NCI-H2107 (cell line): ENCODE measurements at places on chromosomes 7 and 10.

- DNase-seq: no peak
These were observed 6.0 kb downstream of the OIT3 start for GRCh38 chr10:72899545-72899944.

DNA sequence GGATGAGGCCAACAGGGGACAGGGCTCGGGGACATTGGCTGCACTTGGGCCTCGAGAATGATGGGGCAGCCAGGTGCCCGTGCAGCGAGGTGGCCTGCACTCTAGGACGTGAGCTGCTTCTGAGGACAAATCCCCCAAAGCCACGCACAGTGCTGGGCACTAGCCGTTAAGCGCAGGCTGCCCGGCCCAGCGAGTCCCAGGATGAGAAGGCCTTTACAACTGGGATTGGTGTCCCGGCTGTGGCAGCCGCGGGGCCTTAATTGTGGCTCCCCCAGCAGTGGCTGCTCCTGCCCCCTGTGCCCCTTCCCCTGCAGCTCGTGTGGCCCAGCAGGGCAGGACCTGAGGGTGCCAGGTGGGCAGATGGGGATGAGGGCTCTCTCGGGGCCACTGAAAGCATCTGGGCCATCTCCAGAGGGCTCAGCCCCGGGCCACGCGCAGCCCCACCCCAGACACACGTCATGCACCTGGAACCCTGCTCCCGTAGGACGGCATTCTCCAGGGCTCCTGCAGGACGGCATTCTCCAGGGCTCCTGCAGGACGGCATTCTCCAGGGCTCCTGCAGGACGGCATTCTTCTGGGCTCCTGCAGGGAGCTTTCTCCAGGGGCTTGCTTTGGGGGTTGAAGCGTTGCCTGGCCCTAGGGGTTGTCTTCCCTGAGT is 6.6 kb downstream of the PWWP2B start:
- no peak for DNase-seq

- DNase-seq: no peak
These were observed 172.3 kb downstream of the IMMP2L start for GRCh38 chr7:111390000-111390399.

GRCh38 chr7:140137078-140137477 is 39.7 kb downstream of the KDM7A start:
- DNase-seq: no peak

DNA sequence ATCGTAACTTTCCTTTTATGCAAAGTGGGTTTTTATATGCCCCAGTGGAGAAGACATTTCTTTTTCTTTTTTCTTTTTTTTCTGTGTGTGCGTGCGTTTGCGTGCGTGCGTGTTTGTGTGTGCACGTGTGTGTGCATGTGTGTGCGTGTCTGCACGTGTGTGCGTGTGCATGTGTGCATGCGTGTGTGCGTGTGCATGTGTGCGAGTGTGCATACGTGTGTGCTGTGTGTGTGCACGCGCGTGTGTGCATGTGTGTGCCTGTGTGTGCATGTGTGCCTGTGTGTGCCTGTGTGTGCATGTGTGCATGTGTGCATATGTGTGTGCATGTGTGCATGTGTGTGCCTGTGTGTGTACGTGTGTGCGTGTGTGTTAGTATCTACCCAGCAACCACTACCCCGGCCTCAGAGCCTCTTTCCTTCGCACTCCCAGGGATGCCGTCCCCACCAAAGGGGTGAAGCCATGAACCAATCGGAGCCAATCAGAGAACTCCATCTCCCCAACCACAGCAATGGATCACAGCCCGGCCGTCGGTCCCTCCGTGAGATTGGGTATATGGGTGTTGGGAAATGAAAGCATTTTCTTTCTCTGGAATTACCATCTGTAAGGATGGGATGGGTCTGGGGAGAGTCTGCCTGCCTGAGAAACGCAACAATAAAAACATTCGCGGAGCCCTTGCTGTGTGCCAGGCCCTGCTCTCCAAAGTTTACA is 92.3 kb downstream of the ELFN1 start:
- no peak for DNase-seq

DNA sequence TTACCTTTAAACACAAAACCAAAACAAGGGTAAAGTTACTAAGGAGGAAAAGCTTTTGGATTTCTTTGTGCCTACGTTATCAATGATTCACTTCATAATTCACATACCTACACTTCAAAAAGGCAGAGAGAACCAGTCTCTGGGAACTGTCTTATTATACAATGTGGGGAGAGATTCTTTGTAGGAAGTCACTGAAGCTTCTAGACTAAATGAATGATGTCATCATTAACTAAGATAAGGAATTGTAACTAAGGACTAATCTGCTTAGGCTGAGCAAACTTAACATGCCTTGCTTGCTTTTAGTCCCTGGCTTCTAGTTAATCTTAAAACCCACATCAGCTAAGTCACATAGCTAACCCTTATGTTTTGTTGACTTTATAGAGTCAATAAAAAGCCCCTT is 771.2 kb downstream of the NXPH1 start:
- DNase-seq: no peak

- DNase-seq: peak; percentile 46
These were observed 232.2 kb downstream of the DNAJB6 start for GRCh38 chr7:157568770-157569584.
